Dorsolateral prefrontal cortex (tissue), 122 donors: ENCODE measurements at places on chromosomes 11 and 22. TPM values are rescaled to one million over a fixed set of nuclear protein-coding genes. Genes with fewer than 3 reads are reported as not detected.

The MIAT gene
- total RNA-seq: 333 TPM

The NRXN2 gene
- 290 TPM for total RNA-seq

The SNX32 gene
- 50.7 TPM for total RNA-seq

The LRRC56 gene
- total RNA-seq: 4.3 TPM

The H19 gene
- total RNA-seq: 1.9 TPM

The CSNK2A3 gene
- total RNA-seq: 7.4 TPM

The MS4A7 gene
- total RNA-seq: 38.7 TPM

GRCh38 chr22:37561212-37562048 is 1.1 kb downstream of the CDC42EP1 start:
- DNase-seq: peak; percentile 30

DNA sequence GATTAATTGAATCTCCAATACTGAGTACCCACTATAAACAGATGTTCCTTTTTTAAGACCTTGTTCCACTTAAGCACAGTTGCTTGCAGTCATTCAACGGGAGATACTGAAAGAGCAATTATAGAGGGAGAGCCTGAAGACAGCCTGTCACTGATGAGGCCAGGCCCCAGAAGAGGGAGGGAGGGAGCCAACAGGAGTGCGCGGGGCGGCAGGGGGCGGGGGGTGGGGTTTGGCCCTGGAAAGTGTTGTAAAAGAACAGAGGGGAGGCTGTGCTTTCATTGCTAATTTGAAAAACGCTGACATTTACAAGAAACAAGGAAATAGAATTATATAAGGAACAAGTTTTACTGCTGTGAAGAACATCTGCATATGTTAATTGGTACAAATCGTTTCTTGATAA is 53.1 kb downstream of the MAP6 start:
- DNase-seq: no peak

DNA sequence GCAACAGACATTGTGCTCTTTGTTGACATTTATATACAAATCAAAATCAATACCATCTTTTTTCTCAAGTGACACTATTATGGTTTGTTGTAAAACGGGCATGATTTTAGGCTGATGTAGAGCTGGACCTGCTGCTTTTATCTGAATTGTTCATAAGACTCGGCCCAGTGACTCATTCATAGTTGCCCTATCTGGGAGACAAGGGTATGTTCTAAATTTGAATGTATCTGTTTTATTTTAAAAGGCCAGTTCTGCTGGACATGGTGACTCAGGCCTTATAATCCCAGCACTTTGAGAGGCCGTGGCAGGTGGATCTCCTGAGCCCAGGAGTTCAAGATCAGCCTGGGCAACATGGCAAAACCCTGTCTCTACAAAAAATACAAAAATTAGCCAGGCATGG is 39.3 kb downstream of the CEP295 start:
- no peak for DNase-seq

- DNase-seq: no peak
These were observed 674 bp upstream of the BAIAP2L2 start for GRCh38 chr22:38110863-38111852.

- DNase-seq: no peak
These were observed 36.4 kb downstream of the WEE1 start for GRCh38 chr11:9609841-9610240.

DNA sequence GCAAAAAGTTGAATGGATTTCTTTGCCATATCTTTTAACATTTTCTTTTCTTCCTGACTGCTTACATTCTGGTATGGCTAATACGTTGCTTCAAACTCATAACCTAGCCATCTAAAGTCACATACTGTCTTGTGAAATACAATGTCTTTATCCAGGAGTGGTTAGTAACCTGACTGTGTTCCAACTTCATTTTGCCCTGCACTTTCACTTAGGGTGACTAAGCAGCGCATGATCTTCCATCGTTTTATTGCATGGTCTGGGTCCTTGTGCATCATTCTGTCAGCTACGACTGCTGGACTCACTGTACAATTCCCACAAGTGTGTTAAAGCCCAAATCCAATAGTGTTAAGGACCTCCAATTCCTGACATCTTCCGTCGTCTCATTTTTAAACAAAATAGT is 403.2 kb downstream of the NTM start:
- DNase-seq: no peak

DNA sequence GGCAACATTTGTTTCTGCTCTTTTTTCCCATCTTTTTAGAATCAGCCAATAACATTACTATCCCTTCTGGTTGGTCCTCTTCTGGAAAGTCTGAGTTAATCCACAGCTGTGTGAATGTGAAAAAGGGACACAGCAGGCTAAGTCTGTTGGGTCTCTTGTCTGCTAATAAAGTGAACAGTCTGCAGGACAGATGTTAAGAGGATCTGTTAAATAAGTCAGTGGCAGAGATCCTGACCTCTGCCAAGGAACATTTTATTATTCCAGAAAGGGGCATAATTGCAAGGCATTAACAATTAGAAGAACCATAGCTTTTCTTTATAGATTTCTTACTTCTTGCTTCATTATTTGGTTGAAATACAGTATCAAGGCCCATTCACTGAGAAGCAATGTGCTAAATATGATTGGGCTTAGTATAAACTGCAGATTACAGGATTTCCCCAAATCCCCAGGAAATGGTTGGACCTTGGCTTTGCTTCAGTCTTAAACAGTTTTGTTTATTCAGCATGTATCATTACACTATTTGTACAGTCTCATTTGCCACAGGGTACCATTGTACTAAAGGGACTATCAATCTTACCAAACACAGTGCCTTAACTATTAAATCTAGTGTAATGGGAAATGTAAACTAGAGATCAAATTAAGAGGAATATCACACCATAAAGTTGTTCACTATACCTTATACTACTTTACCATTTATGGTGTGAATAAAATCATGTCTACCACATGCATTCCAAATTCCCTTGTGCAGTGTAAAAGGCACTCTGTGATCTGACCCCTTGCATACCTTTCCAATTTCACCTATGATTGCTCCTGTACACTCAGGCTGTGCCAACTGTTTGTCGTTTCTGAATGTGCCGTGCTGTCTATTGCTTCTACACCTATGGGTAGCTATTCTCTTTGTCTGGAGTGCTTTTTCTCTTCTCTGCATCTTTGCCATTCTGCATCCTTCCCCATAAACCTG is 274.0 kb downstream of the SOX6 start:
- DNase-seq: no peak

GRCh38 chr11:110100476-110101240 is 7.5 kb downstream of the ZC3H12C start:
- DNase-seq: no peak

- DNase-seq: no peak
These were observed 51.8 kb upstream of the TTC12 start for GRCh38 chr11:113262594-113262993.

DNA sequence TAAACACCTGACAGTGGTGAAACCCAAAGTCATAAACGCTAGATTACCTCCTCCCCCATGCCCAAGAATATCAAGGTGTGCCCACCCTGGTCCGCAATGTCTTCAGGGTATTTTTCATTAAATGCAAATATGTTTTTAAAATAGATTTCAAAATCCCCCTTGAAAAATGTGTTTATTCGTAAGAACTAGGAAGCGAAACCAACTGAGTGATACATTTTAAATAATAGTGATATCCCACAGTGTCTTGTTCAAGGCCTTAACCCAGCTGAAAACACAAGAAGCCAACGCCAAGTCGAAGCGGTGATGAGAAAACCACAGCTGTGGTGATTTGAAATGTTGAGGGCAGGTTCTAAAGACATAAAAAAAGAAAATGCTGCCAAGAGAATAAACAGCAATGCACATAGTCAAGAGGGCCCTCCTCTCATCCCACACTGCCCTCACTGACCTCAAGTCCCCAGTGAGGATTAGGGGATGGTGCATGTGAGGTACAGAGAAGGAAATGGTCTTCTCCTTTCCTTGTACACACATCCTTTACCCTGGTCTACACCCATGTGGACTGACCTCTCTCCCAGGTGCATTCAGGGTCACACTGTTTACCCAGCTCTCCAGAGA is 25.5 kb downstream of the KCNJ1 start:
- no peak for DNase-seq

- no peak for DNase-seq
These were observed 39.2 kb downstream of the ARFGAP2 start for GRCh38 chr11:47137476-47137875.
